ENCODE measurements at places on chromosomes 3 and 15.
A peak's percentile ranks its signal among the peaks of the same experiment; 100 is the strongest.

DNA sequence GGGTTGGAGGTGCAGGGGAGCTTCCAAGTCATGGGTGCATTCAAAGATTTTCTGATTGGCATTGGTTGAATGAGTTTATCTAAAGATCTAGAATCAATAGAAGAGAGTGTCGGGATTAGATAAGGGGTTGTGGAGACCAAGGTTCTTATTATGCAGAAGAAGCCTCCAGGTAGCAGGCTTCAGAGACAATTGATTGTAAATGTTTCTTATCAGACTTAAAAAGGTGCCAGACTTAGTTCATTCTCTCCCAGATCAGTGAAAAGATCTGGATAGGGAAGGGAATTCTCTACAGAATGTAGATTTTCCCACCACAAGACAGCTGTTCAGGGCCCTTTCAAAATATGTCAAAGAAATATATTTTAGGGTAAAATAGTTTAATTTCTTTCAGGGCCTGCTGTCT is 129.5 kb downstream of the LIPC start:
- DNase-seq: no peak

GRCh38 chr15:36053746-36054145 is 507.8 kb upstream of the DPH6 start:
- no peak for DNase-seq

DNA sequence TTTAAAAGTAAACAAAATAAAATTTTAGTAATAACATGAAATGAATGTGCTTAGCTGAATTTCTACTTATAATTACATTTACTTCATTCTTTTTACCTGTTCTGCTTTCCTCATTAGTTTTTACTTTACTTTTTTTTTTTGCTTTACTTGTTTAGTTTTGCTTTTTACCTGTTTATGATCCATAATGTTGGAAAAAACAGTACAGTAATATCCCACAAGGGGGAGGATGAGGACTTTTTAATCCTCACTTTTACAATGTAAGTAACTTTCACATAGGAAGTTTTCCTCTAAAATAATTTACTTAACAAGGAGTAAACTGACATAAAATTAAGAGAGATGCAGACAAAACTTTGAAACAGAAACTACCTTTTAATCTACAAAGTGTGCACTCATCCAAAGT is 268.7 kb downstream of the TBC1D5 start:
- peak; percentile 49 for DNase-seq

- peak; percentile 99 for DNase-seq
These were observed 20.6 kb upstream of the KCTD6 start for GRCh38 chr3:58471025-58471887.

GRCh38 chr3:46100812-46101211 is 73.5 kb upstream of the XCR1 start:
- no peak for DNase-seq

DNA sequence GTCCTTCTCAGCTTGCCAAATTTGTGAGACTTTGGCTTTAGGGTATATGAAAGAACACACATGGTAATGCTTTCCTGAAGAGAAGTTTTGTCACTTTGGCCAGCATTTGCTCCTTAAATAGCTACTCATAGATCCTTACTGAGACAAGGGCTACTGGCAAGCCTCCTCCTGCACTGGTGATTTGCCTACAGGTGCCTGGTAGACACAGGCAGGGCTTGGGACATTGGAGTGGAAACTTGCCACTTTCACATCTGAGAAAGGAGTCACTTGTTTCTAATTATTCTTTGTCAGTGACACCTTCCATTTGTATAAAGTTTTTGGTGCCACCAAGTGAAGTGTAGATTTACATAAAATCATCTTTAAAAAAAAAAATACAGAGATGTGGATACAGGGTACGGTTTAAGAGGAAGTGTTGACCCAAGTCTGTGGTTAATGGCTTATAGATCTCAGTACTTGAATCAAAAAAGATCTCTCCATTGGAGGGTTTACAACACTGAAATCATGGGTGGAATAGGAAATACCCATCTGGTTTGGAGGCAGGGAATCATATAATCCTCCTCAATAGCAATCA is 132.8 kb upstream of the GADL1 start:
- DNase-seq: no peak

All from choroid plexus epithelial cell (primary cell).